CD4-positive, alpha-beta T cell treated with Interleukin-2 at 100 ng/mL for 4 hours (primary cell): ENCODE measurements at places on chromosomes 4 and X.

DNA sequence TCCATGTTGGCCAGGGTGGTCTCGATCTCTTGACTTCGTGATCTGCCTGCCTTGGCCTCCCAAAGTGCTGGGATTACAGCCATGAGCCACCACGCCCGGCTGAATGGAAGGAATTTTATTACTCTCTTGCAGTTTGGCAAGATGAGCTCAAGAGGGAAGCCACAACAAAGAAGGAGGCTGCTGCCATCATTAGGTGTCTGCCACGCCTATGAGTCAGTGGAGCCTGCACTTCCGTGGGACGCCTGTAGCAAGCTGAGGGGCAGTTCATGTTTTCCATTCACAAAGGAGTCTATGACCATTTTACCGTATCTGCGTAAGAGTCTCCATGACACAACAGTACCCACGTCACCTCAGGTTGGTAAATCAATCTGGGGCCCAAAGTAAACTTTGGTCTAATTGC lies 51.2 kb upstream of the CHRNA9 start:
- DNase-seq, result peak; percentile 89

DNA sequence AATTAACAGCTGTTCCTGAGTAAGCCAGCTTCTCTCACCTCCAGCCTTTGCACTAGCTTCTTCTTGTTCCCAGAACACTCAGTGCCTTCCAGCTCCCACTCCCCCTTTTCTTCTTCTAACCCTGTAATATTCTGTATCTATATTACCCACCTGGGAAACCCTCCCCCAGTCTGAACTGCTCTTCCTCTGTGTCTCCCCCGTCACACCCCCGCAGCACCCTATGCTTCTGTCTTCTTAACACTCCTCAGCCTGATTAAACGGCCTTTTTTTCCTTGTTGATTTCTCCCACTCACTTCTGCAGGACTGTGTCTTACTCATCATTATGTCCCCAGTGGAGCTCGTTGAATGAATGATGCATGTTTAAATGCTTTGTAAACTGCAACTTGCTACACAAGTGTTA lies 9.0 kb upstream of the LONRF3 start:
- DNase-seq, result no peak

GRCh38 chr4:56370377-56370776 lies 16.9 kb downstream of the AASDH start:
- no peak for DNase-seq

- no peak for DNase-seq
Observed at GRCh38 chr4:112031712-112032328, 113.4 kb upstream of the FAM241A start.

DNA sequence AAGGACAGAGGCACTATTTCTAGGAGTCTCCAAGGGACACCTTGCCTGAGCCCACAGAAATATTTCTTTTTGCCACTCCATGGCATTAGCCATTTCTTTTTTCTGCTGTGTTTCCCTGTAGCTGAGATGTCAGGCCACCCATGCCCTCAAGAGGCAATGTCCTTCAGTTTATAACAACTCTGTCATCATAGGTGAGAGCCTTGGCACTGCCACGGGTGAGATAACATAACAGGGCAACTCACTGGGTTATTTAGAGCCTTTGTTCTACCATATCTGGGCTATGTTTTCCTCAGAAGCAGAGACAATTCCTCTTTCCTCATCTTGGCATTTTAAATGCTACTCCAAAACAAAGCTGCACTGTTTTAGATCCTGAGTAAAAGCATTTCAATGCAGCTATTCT lies 99.9 kb upstream of the MAOA start:
- DNase-seq, result no peak

DNA sequence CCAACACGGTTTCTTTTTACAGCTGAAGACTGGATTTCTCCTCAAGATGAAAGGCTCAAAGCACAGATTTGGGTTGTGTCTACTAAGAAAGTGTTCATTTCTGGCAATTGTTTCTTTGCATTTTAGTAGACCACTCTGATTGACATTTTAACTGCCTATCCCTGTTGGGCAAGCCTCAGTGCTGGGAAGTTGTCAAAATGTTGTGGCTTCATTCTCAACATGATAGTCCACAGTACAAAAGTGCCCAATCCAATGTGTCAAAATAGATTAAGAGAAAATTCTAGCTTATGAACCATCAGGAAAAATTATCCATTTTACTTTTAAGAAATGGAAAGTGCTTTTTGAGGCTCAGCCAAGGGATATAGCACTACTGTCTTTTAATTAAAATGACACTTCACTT lies 323.9 kb upstream of the PRPS2 start:
- DNase-seq, result no peak

GRCh38 chr4:18689308-18690115 lies 668.0 kb upstream of the LCORL start:
- DNase-seq, result peak; percentile 49

DNA sequence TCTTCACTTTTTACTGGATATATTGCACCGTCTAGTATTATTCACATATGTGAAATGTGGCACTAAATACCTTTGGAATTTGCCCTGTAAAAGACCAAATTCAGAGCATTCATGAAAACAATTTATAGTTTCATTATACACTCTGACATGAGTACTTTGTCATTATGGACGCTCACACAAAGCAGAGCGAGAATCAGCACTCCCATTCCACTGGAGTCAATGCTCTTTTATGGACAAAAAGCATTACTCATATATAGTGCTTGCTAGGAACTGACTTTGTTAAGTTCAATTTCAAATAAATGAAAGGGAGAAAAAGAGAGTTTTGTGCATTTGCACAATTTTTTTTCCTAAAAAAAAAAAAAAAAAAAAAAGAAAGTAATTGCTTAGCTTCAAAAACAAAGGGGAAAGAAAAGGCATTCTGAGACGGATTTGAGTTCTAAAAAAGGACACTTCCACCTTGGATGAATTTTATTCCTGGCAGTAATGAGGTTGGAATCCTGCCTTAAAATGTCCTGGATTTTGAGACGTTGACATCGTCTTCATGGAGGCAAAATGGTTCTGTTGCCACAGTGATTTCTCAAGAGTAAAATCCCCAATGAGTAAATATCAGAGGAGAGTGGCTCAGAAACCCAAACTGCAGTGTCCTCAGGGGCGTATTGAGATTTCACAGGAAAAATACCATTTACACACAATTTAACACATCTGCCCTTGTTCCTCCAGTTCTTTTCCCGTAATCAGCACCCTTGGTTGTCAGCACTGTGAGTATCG lies 34.8 kb downstream of the CCDC149 start:
- DNase-seq, result no peak

GRCh38 chr4:125121581-125121980 lies 193.2 kb upstream of the FAT4 start:
- DNase-seq, result no peak

- no peak for DNase-seq
Observed at GRCh38 chr4:174929346-174929745, 11.2 kb downstream of the ADAM29 start.

DNA sequence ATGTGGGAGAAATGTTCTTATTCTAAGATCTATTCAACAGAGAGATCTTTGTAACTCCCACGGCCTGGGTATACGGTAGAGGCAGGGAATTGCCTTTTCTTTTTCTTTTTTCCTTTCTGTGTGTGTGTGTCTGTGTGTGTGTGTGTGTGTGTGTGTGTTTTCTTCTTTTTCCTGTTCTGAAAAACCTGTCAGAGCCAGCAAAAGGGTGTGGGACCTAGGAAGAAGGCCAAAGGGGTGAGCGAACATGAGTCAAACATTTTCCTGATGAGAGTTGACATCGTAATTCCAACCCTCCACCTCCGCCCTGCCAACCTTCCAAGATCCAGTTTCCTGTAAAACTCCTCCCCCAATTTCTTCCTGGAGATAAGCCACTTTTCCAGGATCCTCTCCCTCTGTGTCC lies 2.8 kb upstream of the CHIC2 start:
- DNase-seq, result no peak

DNA sequence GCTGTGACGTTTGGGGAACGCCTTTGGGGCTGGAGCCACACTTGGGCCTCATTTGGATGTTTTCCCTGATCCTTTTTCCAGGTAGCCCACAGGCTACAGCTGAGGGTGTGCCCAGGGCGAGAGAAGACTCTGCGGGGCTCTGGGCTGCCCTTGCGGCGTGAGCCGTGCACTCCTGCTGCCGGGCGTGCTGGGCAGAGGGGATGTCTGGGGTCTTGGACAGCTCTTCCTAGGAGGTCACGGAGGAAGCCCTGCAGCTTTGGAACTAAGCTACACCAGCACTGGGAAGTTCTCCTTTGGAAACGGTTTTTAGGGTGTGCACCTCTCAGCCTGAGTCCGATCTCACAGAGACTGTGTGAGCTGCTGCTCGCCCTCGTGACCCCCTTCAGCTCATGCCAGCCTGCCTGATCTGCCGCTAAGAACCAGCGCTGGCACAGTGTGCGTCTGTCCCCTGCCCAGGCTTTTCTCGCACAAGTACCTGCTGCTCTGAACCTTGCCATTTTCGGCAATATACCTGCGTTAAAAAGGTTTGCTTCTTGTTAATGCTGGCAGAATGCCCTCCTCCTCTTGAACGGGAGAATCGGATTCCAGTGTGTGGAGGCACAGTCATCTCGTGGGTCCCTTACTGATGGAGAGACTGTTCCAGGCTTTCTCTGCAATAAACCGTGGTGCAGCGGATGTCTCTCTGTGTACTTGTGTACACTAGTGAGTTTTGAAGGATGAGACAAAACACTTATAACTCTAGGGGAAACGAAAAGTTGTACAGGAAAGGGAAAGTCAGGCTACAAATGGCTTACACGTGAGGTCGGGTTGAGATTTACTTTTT lies 14.3 kb downstream of the MSANTD1 start:
- no peak for DNase-seq

- DNase-seq, result no peak
Observed at GRCh38 chr4:8321771-8322170, 52.2 kb downstream of the HTRA3 start.

GRCh38 chr4:93480452-93480851 lies 348.1 kb upstream of the ATOH1 start:
- no peak for DNase-seq

DNA sequence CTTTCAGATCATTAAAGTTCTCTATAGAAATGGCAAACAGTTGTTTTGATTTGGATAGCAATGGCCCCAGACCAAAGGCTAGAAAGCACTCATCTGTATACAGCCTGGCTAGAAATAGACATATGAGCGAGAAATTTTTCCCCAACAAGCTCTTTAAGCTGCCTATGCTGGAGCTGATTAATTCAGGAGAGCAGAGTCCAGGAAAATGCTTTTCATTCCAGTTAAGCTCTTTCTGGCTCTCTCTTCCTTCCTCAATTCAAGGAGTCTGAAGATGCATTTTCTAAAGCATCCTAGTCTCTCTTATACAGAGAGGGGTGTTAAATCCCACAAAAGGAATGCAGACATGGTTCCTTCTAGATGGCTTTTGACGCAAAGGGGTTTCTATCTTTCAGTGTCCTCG lies 141.7 kb upstream of the RAI2 start:
- DNase-seq, result no peak

DNA sequence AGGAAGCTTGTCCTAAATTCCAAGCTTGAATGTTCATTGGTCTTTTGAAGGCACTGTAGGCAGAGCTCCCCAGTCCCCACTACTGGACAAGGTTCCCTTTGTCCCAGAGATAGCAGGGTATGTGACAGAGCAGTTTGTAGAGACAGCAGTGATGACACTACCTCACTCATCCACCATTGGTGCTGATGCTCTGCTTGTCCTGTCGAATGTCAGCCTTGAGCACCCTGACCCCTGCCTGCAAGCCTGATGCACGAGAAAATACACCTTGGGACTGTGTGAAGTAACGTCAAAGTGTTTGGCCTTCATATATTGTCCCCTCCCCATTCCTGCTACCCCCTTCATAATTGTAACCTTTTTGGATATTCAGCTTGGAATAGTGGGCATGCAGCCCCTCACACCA lies 188.9 kb upstream of the EOLA2 start:
- no peak for DNase-seq

- no peak for DNase-seq
Observed at GRCh38 chr4:75633846-75634245, 3.5 kb upstream of the CDKL2 start.

DNA sequence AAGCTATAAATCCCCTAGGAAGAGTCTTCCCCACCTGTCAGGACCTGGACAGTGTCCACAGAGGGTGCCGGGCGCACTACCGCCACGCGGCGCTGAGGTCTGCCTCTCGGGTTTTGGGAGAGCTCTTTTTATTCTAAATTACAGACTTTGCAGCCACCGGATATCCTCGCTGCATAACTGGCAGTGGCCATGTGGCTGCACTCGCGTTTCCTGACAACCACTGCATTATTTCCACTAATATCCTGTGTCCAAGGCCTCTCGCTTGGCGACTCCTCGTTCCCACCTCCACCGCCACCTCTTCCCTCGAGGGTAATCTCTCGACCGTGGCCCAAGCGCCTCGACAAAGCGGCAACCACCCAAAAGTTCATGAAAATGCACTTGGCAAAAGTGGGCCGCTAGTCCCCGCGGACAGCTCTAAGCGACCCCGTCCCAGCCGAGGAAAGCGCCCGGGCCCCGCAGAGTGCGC lies 512 bp upstream of the TMEM131L start:
- DNase-seq, result no peak

DNA sequence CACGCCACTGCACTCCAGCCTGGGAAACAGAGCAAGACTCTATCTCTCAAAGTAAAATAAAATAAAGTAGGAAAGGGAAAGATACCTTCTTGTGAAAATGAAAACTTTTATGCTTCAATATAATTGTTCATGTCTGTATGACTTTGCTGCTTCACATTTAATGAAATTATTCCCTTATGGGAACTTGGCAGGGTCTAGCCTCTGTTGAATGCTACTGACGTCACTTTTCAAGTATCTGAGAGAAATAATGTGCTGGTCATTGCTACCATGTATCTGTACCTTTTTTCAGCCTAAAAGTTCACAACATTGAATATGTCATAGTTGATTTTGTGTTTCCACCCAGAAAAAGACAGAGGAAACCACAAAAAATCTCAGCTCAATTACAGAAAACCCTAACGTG lies 65.2 kb downstream of the PRDM5 start:
- no peak for DNase-seq

- DNase-seq, result no peak
Observed at GRCh38 chr4:76716658-76717057, 181.3 kb downstream of the SOWAHB start.

DNA sequence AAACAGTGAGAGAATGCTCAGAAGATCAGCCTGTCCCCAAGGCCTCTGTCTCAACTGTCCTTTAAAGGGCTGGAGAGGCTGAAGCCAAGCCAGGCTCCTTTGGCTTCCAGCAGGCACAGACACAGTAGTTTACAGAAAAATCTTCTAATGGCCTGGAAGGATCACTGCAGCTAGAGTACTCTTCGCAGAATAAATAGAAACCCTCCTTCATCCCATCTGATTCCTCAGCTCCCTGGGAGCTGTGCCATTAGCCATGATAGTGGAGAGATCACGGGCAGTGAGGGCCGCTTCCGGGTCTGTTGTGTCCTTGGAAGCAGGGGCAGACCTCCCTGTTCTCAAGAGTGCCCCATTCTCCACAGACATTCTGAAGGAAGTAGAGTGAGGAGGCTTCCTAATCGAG lies 63.1 kb downstream of the CCNI start:
- DNase-seq, result no peak
